Stimulated activated CD4-positive, alpha-beta T cell treated with anti-CD3 and anti-CD28 coated beads, Interleukin-1b, Interleukin-23, amount 100 ng/mL, for 48 hours (primary cell): ENCODE measurements at places on chromosomes 16 and 17.

GRCh38 chr17:78808163-78808562, 26.1 kb upstream of the CYTH1 start:
- DNase-seq, result no peak

DNA sequence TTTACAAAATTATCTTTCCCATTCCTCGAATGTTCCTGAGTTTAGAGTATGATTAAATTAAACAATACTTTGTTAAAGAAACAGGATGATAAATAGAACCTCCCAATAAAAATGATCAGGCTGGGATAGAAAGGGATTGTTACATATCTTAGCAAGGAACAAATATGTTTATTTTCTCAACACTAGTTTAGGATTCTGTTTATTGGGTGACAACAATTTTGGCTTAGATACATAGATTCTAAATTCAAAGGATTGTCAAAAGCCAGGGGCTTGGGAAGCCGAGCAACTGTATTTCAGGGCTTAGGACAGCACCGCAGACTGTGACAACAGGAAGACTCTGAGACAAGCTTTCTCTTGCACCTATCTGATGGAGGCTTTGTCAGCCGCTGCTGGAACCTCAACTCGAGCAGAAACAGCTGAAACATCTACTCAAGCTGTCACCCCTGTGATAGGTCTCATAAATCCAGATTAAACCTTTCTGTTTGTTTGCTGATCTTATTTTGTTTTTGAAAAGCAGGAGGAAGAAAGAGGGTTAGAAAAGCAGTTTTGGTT, 562.8 kb upstream of the ZFHX3 start:
- no peak for DNase-seq

DNA sequence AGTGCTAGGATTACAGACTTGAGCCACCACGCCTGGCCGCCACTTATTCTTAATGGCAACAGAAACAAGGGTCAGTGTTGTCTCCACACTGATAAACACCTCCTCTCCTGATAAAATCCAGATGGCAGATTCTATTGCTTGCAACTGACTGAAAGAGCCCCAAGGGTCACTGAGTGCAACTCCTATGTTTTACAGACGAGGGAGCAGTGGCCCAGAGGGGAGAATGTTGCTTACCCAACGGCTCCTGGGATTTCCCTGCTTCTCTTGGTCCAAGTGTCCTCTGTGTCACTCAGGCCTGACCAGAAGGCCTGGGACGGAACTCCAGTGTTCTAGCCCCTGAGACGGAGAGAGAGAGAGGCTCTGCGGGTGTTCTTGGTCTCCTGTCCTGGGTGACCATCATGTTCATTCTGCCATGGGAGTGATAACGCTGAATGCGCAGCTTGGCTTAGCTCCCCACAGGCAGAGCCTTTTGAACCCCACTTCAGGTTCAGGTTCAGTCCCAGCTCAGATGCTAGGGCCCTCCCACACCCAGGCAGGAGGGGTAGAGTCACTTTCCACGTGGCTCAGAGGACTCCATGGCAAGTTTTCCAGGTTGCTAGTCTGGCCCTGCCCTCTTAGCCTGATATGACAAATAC, 77.3 kb upstream of the NLRP1 start:
- DNase-seq, result no peak

- DNase-seq, result no peak
Measured at GRCh38 chr16:78307824-78308528, 208.5 kb downstream of the WWOX start.

DNA sequence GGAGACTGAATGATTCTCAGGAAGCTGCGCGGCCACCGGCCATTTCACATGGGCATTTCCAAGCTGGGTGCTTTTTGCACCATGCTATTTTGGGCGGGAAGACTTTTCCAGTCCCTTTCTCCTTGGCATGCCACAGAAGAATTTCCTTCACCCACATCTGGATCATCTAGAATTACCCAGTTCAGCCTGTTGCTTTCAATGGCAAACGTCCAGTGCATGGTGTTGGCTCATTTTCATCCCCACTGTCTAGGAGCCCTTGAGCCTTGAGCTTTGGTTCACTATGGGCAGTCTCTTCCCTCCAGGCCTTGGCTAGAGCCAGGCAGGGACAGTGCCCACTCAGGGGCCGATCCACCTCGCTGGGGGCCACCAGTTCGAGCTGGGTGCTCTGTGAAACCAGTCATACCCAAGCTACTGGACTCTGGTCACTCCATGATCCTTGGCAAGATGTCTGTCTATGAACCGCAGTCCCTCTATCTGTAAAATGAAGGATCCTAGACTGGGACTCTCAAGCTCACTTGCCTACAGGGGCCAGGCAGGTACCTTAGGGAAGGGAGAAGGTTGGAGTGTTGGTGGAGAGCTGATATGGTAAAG, 71.1 kb downstream of the CYLD start:
- no peak for DNase-seq

- no peak for DNase-seq
Measured at GRCh38 chr17:28763137-28763799, 19.5 kb downstream of the TRAF4 start.

- no peak for DNase-seq
Measured at GRCh38 chr16:51430716-51431369, 279.8 kb upstream of the SALL1 start.

DNA sequence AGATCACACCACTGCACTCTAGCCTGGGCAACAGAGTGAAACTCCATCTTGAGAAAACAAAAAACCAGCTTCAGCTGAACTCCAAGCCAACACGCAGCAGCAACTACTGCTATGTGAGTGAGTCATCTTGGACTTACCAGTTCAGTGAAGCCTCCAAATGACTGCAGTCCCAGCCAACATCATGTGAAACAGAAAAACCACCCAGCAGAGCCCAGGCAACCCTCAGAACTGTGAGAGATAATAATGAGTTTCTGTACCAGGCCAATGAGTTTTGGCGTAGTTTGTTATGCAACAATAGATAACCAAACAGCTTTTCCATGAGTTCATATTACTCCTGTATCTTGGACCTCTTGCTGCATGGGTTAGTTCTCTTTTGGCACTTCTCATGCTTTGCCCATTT, 23.3 kb downstream of the PHF12 start:
- peak; percentile 58 for DNase-seq
